Activated T-helper 1 cell treated with anti-CD3 and anti-CD28 coated beads, Interleukin-12 subunit alpha, Interleukin-12 subunit beta, Interleukin-2, Interleukin-4 antibody, amounts not matched to agents 30 ng/mL and 10 ng/mL and 1 ng/mL, durations not matched to agents 14 hours and 24 hours and 36 hours (primary cell): ENCODE measurements at places on chromosomes 11 and 22. TPM values are rescaled to one million over a fixed set of nuclear protein-coding genes. Genes with fewer than 3 reads are reported as not detected.

- H3K4me3 ChIP-seq, result no peak overlapping the region
- H3K27ac ChIP-seq, result no peak overlapping the region
- H3K4me1 ChIP-seq, result peaks cover 45% of the 10 kb centered on the region
These were observed 5.5 kb downstream of the SNAP29 start for GRCh38 chr22:20864186-20864908.

DNA sequence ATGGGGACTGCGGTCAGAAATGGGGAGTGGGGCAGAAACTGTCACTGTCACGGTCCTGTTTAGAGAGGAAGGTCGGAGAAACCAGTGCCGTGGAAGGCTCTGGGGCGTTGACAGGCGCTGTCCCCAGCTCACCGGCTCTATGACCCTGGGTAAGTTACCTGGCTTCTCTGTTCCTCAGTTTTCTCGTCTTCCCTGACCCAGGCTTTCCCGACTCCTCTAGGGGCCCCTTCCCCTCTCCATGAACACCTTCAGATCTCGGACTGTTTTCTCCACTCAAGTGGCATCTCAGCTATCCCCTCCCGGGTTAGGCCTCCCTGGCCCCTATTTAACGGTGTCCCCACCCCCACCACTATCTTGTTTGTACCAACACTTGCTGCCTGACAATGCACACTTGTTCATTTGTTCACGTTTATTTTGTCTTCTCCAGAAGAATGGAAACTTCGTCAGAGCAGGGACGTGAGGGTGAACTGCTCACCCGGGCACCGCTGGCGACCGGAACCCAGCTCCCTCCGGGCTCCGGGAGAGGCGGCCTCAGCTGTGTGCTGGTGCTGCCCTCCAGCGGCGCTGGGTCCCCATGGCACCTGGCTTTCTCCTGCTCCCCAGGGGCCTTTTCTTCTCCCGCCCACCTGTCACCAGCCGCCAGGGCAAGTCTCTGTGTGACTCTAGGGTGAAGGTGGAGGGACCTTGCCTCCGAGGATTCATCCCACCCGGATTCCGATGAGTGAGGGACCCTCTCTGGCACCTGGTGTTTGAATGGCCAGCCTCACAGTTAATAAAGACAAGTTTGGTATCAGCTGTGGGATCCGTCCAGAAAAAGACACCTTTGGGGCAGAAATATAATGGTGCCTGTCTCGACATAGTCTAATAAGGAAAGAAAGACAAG lies 33.1 kb upstream of the SLC35C1 start:
- H3K4me1 ChIP-seq, result peaks cover 12% of the 10 kb centered on the region
- peak; percentile 74 for DNase-seq
- peak overlapping the region; percentile 84 for H3K4me3 ChIP-seq
- H3K36me3 ChIP-seq, result no peaks in the 10 kb centered on the region
- peaks cover 5% of the 10 kb centered on the region for H3K27me3 ChIP-seq

GRCh38 chr22:38432264-38432663 lies 22.7 kb downstream of the KCNJ4 start:
- no peaks in the 10 kb centered on the region for H3K36me3 ChIP-seq
- H3K27me3 ChIP-seq, result peaks cover 2% of the 10 kb centered on the region
- no peak overlapping the region for H3K4me3 ChIP-seq
- no peak for DNase-seq
- H3K27ac ChIP-seq, result no peak overlapping the region

- H3K4me1 ChIP-seq, result no peaks in the 10 kb centered on the region
- no peaks in the 10 kb centered on the region for H3K36me3 ChIP-seq
- H3K4me3 ChIP-seq, result no peak overlapping the region
- no peak overlapping the region for H3K27ac ChIP-seq
- H3K27me3 ChIP-seq, result peaks cover 28% of the 10 kb centered on the region
- no peak for DNase-seq
These were observed 1.7 kb downstream of the PGR start for GRCh38 chr11:101127699-101128570.

Gene ZC3H7B
- 77.1 and 79.0 TPM in 2 replicates for total RNA-seq

DNA sequence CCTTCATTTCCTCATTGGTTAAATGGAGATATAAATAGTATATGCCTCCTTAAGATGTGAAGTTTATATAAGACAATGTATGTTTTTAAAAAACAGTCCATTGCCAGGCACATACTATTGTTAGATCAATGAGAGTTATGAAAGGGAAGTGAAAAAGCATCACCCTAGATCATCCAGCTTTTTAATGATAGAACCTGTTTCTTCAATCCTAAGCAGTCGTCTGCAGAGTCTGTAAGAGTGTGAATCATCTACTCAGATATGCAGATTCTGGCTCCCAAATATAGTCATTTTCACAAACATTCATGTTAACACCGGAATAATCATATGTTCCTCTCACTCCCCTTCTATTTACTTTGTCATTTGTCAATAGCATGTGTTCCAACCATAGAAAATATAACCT lies 65.3 kb upstream of the SLN start:
- no peak for DNase-seq
- H3K36me3 ChIP-seq, result no peaks in the 10 kb centered on the region
- peaks cover 14% of the 10 kb centered on the region for H3K27me3 ChIP-seq
- H3K4me1 ChIP-seq, result no peaks in the 10 kb centered on the region
- H3K27ac ChIP-seq, result no peak overlapping the region

GRCh38 chr11:117887431-117888138 lies 11.1 kb upstream of the FXYD6 start:
- H3K4me1 ChIP-seq, result no peaks in the 10 kb centered on the region
- no peak overlapping the region for H3K27ac ChIP-seq
- H3K4me3 ChIP-seq, result no peak overlapping the region
- peaks cover 33% of the 10 kb centered on the region for H3K27me3 ChIP-seq

DNA sequence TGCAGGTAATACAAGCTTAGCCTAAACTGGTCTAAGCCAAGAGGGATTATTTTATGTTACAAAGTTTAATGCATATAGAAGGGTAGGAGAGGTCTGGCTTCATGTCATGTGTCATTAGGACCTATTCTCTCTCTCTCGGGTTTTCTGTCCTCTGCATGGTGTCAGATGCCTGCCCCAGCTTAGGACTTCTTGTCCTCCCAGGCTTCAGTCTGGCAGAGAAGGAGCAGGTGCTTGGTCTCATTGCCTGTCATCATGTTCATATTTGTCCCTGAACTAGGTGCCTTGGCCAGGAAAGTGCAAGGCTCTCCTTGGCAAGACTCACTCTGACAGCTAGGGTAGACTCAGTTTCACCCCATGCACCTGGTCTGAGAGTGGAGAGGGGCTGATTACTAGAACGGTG lies 126.3 kb downstream of the ADAMTS15 start:
- H3K27ac ChIP-seq, result no peak overlapping the region
- no peaks in the 10 kb centered on the region for H3K36me3 ChIP-seq
- DNase-seq, result no peak
- H3K4me3 ChIP-seq, result no peak overlapping the region
